Stimulated activated CD4-positive, alpha-beta T cell treated with anti-CD3 and anti-CD28 coated beads, Interleukin-15, amount 100 ng/mL, for 24 hours (primary cell): ENCODE measurements at places on chromosomes 4 and X.

DNA sequence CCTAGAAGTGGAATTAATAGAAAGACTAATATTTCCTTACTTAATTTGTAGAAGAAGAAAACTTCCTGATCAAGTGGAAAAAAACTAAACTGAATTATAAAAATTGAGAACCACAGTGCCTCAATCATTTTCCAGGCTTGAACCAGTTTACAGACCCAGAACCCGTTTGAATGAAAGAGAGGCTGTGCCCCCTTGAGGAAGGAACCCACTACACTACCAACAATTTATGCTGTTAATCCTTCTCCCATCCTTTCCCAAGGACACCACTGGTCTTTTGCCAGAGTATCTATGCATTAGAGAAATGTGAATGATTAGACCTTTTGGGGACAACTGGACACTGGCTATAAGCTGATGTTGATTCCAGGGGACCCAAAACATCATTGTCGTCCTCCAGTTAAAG, 842.6 kb downstream of the TECRL start:
- no peak for DNase-seq

- no peak for DNase-seq
These were observed 19.9 kb downstream of the MAN2B2 start for GRCh38 chr4:6594826-6595355.

DNA sequence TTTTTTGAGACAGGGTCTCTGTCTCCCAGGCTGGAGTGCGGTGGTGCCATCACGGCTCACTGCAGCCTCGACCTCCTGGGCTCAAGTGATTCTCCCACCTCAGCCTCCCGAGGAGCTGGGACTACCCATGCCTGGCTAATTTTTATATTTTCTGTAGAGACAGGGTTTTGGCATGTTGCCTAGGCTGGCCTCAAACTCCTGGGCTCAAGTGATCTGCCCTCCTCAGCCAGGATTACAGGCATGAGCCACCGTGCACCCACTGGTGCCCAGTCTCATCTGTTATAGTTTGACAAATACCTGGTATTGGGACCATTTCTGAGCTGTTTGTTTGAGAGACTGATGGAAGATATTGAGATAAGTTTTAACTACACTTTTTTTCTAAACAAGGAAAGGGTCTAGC, 57.5 kb upstream of the SMIM10 start:
- DNase-seq: no peak

DNA sequence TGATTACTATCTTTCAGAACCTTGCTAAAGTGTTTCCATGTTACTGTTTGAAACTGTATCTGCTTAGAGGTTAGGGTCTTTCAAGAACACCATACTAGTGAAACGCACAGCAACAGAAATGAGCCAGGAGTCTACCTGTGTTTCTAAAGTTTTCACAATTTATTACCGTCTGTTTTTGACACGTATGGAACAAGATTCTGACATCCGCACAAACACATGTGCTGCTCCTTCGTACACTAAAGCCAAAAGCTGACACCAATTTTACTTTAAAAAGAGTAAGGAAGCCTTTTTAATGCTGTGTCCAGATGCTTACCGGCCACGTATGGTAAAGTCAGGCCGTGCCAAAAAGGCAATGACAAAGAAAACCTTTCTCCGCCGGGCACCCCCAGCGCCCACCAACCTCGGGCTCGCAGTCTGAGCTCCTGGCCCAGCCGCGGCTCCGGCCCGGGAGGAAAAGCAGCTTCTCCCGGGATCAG, 532 bp downstream of the RPS4X start:
- DNase-seq: no peak
